Activated CD8-positive, alpha-beta memory T cell treated with anti-CD3 and anti-CD28 coated beads, Interleukin-2, amount 50 U/mL, for 4 hours (primary cell): ENCODE measurements at places on chromosomes 3 and 15.

- no peak for DNase-seq
Measured at GRCh38 chr3:100311011-100311410, 23.5 kb upstream of the NIT2 start.

DNA sequence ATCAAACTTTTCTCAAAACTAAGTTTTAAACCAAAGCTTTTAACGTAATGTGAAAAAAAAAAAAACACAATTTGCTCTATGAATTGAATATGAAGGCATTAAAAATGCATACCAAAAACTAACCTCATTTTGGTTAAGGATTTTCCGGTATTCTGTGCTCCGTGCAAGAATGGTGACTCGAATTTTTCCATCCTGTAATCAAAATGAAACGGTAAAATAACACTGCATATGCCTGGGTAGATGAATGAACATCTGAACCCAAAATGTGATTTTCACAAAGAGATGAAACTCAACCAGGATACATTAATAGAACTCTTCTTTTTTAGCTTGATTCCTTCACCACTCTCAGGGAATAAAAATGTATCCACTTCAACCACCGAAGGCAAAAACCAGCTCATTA is 26.2 kb downstream of the EOGT start:
- no peak for DNase-seq

- no peak for DNase-seq
Measured at GRCh38 chr15:48647962-48648361, 2.5 kb upstream of the FBN1 start.

DNA sequence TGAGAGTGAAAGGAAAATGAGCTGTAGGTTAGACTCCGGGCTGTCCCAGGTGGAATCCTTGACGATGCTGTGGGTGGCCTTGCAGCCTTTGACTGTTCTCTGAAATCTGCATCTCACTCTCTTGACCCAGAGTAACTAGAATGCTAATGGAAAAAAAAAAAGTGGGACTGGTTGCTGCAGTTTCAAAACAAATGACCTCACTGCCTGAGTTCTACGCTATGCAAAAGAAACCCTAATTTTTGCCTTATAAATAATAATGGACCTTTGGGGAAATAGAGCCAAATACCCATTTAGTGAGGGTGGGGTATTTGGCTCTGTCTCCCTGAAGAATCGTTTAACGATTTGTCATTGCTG is 309.7 kb upstream of the C2CD4B start:
- no peak for DNase-seq

GRCh38 chr3:14899993-14900618 is 47.3 kb upstream of the NR2C2 start:
- no peak for DNase-seq

DNA sequence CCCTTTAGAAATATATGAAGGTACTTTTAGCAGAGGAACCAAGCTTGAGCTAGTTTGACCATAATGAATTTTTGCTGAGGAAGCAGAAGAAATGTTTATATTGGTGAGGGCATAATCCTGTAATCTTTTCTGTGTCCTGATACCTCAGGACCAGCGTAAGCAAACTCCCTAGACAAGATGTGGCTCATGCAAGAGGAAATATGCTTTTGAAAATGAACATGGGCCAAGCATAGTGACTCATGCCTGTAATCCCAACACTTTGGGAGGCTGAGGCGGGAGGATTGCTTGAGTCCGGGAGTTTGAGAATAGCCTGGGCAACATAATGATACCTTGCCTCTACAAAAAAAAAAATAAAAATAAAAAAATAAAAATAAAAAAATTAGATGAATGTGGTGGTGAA is 78.5 kb downstream of the PPARG start:
- no peak for DNase-seq

DNA sequence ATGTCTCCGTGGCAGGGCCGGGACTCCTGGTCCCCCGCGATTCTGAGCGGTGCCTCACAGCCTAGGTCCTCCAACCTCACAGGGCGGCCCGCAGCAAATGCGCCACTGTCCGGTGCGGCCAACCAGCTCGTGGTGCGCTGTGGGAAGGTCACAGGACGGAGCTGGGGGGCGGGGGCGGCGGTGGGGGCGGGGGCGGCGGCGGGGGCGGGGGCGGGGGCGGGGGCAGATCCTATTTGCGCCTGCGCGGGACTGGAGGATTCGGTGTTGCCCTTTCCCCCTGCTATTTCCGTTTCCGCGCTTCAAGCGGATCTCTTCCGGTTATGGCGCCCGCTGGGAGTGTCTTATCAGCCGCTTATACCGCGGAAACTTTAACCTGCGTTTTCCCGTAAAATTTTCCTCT is 106.7 kb upstream of the SNRPN start:
- no peak for DNase-seq

GRCh38 chr3:132629928-132630327 is 29.7 kb downstream of the ACAD11 start:
- no peak for DNase-seq

- no peak for DNase-seq
Measured at GRCh38 chr3:188178293-188178936, 24.5 kb downstream of the LPP start.

GRCh38 chr15:101047301-101047781 is 128.2 kb downstream of the LRRK1 start:
- DNase-seq = no peak

DNA sequence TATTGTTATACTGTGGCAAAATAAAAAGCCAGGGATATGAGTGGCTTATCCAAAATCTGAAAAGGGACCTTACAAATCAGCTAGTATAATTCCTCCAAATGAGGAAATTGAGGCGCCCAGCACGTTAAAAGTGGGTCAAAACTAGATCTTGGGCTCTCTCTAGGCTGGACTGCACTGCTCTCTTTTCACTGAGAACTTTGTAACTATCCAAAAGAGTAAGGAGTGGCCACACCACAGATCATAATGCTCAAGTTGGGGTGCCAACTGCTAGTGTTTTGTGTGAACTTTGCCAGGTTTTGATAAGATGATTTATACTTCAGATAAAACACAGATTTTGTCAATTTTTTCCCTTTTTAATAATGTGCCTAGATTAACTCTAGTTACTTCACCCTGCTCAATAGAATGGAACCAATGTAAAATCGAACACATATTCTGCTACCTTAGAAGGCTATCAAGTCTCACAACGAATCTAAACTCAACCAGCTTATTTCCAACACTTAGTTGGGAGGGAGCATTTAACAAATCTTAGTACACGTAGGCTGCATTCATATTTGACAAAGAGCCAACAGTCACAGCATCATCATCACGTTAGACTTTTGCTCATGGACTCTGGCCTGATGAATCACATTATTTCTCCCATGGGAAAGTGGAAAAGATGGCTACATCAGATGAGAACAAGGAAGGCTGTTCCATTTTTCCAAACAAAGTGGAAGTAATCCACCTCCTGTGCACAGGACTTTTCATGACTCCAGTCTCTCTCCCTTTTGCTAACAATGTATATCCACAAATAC is 64.4 kb downstream of the ABI3BP start:
- no peak for DNase-seq

- no peak for DNase-seq
Measured at GRCh38 chr3:66066963-66067617, 28.4 kb upstream of the MAGI1 start.

- DNase-seq = no peak
Measured at GRCh38 chr3:13780432-13781176, 99.3 kb downstream of the WNT7A start.

DNA sequence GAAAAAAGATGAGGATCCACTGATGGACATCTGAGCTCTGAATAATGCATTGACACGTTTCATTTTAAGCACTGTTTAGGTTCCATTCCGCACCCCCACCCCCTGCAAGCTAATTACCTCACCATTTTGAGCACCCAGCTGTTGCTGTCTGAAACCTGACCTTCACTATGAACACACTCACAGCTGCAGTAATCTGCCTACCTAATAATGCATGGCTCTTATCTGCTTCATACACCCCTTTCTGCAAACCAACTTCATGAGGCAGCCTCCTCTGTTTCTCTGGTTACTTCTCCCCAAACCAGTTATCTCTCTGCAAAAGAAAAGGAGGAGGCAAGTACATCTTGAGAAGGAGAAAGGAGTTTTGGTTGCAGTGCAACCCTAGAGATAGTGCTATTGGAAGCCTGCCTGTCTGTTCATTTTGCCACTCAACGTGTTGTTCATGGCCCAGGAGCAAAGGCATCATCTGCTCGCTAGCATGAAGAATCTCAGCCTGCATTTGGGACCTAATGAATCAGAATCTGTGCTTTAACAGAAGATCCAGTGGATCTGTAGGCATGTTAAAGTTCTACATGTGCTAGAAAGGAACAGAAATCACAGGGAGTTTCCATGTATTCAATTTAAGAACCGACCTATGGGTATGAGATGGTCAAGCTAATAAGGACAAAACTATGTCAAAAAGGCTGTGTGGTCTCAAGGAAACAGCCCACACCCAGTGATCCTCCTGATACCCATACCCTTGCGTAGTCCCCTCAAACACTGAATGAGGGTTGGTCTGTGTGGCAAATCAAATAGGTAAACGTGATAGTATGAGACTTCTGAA is 87.2 kb downstream of the MB21D2 start:
- DNase-seq = no peak

- DNase-seq = no peak
Measured at GRCh38 chr15:34018021-34018645, 20.9 kb downstream of the AVEN start.
